ENCODE measurements at places on chromosomes 5 and 9. TPM values are rescaled to one million over a fixed set of nuclear protein-coding genes. Genes with fewer than 3 reads are reported as not detected.
A peak's percentile ranks its signal among the peaks of the same experiment; 100 is the strongest.

- DNase-seq, result peak; percentile 87
Measured at GRCh38 chr9:134800791-134801339, 79.7 kb upstream of the FCN2 start.

DNA sequence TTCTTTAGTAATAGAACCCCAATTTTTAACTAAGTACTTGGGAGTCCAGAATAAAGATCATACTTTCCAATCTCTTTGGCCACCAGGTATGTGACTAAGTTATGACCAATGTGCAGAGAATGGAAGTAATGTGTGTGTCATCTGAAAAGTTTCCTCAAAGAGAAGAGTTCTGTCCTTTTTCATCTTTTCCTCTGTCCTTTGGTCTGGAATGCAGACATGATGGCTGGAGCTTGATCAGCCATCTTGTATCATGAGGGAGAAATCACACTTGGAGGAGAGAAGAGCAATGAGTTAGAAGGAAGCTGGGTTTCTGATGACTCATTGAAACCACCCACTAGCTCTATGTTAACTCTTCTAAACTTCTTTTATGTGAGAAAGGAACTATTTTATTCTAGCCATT is 5.5 kb upstream of the CPEB4 start:
- DNase-seq, result no peak

GRCh38 chr9:106502930-106503329 is 360.0 kb upstream of the ZNF462 start:
- no peak for DNase-seq

COL23A1 gene
- total RNA-seq, result 2.0 TPM
